ENCODE measurements at places on chromosomes 2 and 18.

DNA sequence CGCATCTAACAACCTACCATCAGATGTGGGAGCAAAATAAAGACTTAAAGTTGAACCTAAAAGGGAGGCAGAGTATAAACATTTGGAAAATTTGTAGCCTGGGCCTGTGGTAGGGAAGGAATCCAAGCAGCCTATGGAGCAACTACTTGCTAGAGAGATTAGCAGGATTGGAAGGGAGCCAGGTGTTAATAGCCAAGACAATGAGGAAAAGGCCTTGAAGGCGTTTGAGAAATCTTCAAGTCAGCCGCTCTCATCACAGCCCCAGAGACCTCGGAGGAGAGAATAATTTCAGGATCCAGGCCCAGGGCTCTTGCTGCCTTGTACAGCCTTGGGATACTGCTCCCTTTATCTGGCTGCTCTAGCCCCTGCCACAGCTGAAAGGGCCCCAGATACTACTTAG is 219.7 kb downstream of the THSD7B start:
- DNase-seq, result no peak

- no peak for DNase-seq
Measured at GRCh38 chr2:143429932-143430679, 300.9 kb downstream of the ARHGAP15 start.

GRCh38 chr2:189500456-189501160 is 59.3 kb downstream of the WDR75 start:
- no peak for DNase-seq

DNA sequence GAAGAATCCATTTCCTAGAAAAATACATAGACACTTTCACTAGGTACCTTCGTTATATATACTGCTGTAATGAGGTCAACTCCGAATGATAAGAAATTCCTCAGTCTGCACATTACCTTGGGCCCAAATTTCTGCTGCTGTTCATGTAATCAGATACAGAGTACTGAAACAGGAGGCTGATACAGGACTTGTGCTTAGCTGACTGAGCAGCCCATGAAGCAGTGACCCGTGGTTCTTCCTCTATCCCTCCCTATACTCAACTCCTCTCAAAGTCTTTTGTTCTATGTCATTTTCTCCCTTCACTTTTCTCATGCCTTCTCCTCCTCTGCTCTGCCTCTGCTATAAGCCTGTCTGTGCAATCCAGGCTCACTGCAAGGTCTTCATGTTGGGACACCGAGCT is 57.5 kb upstream of the ST8SIA5 start:
- DNase-seq, result no peak

GRCh38 chr2:193783681-193784080 is 1588.9 kb upstream of the TMEFF2 start:
- DNase-seq, result no peak

GRCh38 chr2:188403676-188404075 is 112.0 kb downstream of the GULP1 start:
- DNase-seq, result no peak

GRCh38 chr2:170221317-170222288 is 43.7 kb downstream of the MYO3B start:
- peak; percentile 31 for DNase-seq

DNA sequence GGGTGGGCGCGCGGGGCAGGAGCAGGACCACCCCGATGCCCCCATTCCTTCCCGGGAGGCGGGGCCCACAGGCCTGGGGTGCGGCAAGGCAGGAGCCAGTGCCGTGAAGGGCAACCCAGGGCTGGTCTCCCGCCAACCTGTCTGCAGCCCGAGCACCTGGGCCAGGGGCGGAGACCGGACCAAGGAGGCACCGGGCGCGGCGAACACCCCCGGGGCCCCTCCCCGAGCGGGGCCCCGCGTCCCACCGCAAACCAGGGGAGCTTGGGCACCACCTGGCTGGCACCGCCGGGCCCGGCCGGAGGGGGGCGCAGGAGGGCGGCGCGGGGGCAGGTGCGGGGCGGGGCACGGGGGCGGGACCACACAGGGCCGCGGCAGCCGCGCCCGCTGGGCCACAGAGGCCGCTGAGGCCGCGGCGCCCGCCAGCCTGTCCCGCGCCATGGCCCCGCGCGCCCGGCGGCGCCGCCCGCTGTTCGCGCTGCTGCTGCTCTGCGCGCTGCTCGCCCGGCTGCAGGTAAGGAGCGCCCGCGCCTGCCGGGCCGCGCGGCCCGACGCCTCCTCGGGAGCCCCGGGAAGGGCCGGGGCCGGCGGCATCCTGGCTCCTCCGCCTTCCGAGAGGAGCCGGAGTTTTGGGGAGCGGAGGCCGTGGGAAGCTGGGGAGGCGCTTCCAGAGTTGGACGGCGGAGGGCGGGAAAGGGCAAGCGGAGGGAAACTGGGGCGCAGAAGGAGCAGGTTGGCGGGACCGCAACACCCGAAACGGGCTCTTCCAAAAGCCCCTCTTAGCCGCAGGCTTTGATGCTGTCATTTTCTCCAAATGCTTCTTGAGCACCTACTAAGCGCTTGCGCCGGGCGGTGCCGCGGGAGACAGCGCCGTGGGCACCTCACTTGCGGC is at the start of gene TNFRSF11A:
TNFRSF11A (plus strand) TSS at position 394 of the 889 bp plus-strand sequence; CDS start at position 437, 43 bp downstream.
- DNase-seq, result peak; percentile 60

DNA sequence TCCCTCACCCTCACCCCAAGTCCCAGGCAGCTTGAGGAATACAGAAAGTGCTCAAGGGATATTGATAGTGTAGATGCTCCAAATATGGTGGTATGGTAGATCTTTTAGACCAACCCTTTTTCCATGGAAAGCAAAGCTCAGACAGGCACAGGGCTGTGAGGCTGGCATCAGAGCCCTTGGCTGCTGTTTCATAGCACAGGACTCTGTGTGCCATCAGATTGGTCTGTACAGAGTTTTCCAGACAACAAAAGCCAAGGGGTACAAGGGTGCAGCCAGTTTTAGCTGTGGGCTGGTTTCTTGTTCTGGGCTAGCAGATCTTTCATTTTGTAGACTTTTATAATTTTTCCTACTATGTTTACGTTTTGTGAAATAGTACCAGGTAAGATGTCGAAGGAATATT is 296.9 kb upstream of the TNP1 start:
- no peak for DNase-seq

- DNase-seq, result no peak
Measured at GRCh38 chr18:56186319-56186718, 452.1 kb downstream of the TXNL1 start.

GRCh38 chr2:73205611-73206010 is 3.2 kb downstream of the NOTO start:
- DNase-seq, result no peak
